Right hindlimb (tissue), 1 donor: ENCODE measurements at places on chromosomes 12 and 14.

DNA sequence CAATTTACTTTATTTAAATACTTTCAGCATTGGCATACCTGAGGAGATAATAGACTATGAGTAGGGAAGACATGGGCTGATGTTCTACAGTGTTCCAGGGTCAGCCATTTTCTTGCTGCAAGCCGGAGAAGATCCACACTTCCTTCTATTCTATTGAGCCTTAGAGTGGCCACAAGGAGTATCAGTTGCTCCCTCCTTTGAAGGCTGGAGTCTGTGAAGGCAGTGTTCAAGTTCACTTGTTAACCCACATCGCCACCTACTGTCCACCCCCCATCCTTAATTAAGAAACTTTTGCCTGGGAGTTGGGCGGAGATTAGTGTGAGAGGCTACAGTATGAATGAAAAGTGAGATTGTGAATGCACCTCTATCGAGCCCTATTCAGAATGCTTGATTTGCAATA, 666.6 kb downstream of the NRXN3 start:
- peak; percentile 28 for DNase-seq

- DNase-seq = no peak
These were observed 48.7 kb upstream of the BCL11B start for GRCh38 chr14:99320621-99321235.

- DNase-seq = no peak
These were observed 64.4 kb downstream of the RGS6 start for GRCh38 chr14:71996610-71997009.

DNA sequence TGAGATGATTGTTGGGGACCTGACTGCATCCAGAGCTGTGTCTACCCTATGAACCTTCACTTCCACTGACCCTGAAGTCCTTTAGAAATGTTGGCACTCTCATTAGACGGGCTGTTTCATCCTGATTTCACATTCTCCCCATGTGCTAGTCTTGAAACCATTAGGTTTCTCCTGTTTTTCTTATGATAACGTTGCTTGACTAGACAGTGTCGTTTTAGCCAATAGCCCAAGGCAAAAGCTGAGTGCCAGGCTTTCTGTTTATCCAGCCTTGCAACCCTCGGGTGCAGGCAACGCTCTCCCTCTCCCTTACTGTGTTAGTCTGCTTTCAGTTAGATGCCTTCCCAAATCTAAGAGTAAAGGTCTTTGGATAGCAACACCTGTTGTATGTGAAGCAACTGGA, 30.1 kb downstream of the DACT1 start:
- DNase-seq = no peak

GRCh38 chr12:26080911-26081310, 43.9 kb downstream of the BHLHE41 start:
- no peak for DNase-seq
